ENCODE measurements at places on chromosomes 3 and 15.

DNA sequence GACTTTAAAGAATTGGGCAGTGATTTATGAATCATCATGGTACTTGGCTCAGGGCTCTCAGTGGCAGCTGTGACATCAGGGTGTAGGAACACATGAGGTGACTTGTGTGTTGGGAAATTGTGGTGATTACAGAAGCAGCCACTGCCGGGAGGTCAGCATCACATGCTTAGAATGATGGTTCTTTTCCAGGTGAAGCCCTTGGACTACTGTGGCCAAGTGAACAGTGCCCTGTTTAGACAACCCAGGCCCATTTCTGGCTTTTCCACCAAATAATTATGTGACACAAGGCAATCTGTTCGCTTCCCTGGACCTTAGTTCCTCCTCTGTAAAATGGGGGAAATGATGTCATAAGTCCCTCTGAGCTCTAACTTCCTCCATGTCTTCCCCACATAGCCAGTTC is 139.7 kb upstream of the ROPN1 start:
- no peak for DNase-seq

DNA sequence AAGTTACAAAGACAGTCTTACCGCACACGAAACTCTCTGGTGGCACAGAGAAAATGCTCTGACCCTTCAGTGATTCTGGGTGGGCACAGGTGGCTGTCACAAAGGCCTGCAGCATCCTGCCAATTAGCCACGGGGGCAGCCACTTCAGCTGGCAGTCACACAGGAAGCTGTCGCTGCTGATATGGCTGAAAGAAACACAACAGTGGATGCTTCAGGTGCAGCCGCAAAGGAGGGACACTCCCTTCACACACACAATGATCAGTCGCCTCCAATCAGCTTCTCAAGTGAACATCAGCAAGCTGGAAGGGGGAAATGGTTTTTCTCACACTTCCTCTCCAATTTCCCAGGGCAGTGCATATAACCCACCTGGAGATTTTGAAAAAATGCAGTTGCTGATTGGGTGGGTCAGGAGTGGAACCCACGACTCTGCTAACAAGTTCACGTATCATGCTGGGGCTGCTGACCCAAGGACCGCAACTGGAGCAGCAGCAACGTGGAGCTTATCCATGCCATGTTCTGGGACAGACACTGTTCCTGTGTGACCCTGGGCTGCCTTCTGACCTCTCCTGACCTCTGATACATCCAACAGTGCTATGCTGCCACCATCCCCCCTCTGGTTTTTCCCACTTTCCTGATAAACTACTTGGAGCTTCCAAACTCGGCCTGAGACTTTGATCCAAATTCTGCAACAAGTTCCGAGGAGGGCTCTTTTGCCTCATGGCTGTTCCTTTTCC is 106.6 kb downstream of the LRIG1 start:
- DNase-seq: no peak

GRCh38 chr3:156492801-156493261 is 62.1 kb downstream of the SSR3 start:
- no peak for DNase-seq

DNA sequence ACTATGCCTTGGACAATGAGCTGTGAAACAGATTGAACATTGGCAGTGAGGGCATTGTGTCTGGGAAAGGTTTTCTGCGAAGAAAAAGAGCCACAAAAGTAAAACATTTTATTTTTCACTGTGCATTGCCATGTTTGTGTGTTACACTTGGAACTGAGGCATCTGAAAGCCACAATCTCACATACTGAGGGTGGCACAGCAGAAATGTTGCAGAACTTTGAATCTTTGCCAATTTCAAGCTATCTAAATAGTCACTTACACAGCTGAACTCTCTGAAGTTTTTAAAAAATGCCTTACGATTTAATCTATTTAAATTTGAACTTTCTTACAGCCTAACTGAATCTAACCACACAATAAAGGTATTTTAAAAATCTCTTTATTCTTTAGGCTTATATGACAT is 154.1 kb upstream of the GRM7 start:
- DNase-seq: no peak

GRCh38 chr3:133283958-133284807 is 115.7 kb upstream of the BFSP2 start:
- no peak for DNase-seq

DNA sequence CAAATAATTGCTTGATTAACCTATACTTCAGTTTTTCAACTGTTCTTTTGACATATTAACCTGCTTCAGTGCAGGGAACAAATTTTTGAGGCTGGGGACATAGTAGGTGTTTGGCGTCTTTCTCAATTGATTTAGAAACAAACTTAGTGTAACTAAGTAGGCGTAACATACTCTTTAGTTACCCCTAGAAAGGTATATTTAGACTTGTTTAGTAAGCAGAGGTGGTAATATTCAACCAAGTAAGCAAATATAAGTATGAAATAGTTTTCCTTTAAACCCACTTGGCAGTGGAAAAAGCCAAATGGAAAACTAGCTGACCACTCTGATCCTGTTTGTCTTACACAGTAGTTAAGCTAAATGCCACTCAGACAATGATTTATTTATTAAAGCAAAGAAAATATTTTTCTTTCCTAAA is 113.2 kb downstream of the MBNL1 start:
- DNase-seq: no peak

DNA sequence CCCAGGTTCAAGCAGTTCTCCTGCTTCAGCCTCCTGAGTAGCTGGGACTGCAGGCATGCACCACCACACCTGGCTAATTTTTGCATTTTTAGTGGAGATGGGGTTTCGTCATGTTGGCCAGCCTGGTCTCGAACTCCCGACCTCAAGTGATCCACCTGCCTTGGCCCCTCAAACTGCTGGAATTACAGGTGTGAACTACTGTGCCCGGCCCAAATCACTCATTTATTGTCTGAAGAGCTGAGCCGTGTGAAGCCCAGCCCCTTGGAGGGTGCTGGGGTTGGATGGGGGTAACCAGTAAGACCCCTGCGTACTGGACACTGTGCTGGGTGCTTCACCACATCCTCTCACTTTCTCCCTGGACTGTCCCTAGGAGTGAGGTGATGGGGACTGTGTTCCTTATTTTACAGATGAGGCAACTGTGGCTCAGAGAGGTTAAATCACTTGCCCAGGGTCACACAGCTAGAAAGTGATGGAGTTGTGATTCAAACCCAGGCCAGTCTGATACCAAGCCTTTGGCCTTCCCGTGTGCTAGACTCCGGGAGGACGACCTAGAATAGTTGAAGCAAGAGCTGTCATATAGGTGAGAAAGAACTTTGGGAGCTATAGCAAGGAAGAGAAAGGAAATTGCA is 41.7 kb upstream of the IREB2 start:
- DNase-seq: no peak

- DNase-seq: no peak
Measured at GRCh38 chr3:100516838-100517237, 24.4 kb downstream of the TMEM45A start.

GRCh38 chr3:122415762-122416654 is at the start of gene WDR5B:
TSS of gene WDR5B (minus strand) at chr3:122416062. CDS start at chr3:122415528, 534 bp downstream.
- DNase-seq: no peak

GRCh38 chr3:89059211-89059925 is 48.1 kb upstream of the EPHA3 start:
- no peak for DNase-seq

DNA sequence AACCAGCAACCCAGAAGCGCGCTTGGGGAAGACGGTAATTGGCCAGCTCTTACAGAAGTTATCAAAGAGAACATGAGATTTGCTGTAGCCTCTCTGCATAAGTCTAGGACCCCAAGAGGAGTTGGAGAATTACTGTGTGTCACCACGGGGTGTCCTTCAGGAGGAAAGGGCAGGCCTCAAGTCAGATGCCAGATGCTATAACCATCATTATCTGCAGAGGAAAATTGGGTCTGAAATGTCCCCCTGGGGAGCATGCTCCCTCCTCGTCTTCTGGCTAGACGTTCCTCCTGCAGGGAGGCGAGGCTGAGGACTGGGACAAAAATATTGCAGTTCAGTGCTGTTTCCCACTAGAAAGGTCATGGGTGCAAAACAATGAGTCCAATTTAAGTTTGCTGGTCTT is 380.5 kb upstream of the CFAP20DC start:
- DNase-seq: no peak

DNA sequence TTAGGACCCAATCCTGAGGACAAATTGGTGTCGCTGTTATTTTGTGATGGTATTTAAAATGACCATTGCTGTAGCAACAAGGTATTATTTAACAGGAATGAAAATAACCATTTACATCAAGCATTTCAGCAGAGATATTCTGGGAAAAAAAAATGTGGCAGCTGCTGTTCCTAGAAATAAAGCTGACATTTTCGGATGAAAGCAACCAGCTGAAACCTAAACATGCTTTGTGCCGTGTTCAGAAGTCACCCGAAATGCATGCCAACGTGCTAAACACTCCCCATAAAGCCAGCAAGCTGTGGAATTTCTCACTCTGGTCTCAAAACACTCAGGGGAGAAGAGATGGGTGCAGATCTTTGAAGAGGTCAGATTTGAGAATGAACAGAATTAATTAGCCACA is 31.5 kb upstream of the TAFA4 start:
- no peak for DNase-seq

DNA sequence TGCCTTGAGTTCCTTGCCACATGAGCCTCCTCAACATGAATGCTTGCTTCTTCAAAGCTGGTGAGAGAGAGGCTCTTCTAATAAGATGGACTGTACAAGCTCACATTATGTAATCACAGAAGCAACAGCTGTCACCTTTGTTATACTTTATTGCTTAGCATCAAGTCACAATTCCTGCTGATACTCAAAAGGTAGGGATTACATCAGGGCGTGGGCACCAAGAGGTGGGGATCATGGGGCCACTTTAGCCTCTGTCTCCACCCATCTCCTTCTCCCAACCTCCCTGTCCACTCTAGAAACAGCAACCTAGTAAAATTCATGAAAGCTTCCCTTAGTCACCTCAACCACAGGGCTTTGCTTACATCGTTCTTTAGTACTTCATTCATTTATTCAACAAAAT is 95.9 kb downstream of the FAM43A start:
- peak; percentile 6 for DNase-seq
